CD4-positive, alpha-beta T cell (primary cell): ENCODE measurements at places on chromosomes 5 and 9.
A peak's percentile ranks its signal among the peaks of the same experiment; 100 is the strongest.

- no peak for DNase-seq
These were observed 68.8 kb upstream of the LRRC70 start for GRCh38 chr5:62509806-62510205.

- DNase-seq: no peak
These were observed 515.9 kb upstream of the PAPPA start for GRCh38 chr9:115637661-115638060.

GRCh38 chr5:141135030-141135717 lies at the start of gene PCDHB5:
PCDHB5 (plus strand) TSS chr5:141135206; CDS start chr5:141135435, 229 bp downstream.
- no peak for DNase-seq

GRCh38 chr5:109034306-109034705 lies 286.6 kb downstream of the FER start:
- no peak for DNase-seq

DNA sequence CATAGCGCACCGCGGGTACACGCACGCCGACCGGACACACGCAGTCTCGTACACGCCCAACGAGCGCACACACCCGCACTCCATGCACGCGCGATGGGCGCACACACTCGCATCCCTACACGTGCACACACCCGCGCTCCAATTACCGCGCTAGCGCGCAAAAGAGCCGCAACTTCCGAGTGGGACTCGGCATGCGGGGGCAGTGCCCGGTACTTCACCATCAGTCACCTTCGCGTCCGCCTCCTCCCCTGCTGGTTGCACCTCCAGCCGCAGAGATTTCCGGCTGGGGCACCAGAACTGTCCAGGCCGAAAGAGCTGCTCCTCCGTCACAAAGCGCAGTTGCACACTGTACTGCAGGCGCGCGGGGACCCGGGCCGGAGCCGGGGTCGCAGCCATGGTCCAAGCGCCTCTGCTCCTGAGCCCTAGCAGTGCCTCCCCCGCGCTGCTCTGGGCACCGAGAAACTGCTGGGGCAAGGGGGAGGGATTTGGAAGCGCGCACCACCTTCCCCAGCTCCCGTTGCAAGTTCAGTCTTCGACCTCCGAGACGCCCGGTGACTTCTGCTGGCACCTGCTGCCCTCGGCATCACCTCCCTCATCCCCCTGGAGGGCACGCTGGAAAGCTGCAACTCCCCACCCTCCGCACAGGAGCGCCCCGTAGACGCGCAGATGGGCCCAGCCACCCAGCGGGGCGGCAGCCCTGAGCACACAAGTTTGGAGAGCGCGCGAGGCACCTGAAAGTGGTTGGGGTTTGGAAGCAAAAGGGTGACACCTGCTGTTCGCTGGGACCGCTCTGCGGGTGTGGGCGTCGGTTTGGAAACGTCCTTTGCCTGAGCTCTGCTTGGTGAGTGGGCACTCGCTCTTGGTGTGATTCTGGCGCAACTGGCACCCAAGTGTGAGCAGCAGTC lies 337.4 kb upstream of the PUM3 start:
- peak; percentile 1 for DNase-seq

DNA sequence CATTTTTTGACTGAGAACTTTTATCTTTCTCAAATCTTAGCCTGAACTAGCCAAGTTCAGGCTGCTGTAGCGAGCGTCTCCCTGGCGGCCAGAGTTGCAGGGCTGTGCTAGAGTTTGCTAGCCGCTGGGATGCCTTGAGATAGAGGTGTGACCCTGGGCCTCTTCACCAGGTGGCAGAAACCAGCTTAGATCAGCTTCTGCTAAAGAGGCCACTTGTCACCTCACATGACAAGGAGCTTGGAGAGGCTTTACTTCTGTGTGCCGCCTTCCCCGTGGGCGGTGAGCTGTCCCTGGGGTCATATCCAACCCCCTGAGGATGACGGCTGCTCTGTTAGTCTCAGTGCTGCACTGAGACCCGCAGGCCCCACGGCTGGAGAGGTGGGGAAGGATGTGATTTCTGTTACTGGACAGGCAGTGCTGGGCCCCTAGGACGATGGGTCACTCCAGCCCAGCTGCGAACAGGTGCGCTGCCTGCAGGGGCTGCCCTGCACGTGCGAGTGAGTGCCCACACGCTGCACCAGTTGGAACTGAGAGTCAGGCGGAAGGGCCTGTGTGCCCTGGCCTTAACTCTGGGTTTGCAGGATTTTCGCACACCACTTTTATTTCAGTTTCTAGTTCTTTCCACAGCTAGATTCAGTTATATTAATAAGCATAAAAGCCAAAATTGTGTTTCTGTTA lies 63.8 kb downstream of the EHMT1 start:
- no peak for DNase-seq

DNA sequence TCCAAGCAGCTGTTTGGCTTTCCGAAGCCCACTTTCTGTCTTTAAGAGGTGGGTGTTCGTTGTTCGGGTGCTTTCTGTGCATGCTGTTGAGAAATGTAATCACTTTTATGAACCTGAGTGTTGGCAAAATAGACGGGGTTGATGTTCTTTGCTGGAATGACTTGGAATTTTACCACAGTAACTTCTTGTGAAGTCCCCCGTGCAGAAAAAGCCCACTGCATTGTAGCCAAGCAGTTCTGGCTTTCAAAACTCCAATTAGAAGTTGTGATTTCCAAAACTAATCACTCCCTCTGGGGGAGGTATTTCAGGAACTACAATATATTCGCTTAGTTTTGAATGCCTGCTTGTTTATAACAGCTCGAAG lies 111.1 kb downstream of the PAM start:
- no peak for DNase-seq

- DNase-seq: no peak
These were observed 17.7 kb downstream of the STK10 start for GRCh38 chr5:172170251-172170701.

DNA sequence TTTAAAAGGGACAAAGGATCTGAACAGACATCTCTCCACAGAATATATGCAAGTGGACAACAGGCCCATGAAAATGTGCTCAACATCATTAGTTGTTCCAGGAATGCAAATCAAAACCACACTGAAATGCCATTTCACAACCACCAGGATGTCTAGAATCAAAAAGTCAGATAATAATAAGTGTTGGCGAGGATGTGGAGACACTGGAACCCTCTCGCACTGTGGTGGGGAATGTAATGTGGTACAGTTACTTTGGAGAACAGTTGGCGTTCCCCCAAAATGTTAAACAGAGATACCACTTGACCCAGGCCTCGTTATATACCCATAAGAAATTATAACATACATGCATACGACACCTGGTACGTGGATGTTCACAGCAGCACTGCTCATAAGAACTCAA lies 38.6 kb downstream of the SARDH start:
- DNase-seq: no peak

DNA sequence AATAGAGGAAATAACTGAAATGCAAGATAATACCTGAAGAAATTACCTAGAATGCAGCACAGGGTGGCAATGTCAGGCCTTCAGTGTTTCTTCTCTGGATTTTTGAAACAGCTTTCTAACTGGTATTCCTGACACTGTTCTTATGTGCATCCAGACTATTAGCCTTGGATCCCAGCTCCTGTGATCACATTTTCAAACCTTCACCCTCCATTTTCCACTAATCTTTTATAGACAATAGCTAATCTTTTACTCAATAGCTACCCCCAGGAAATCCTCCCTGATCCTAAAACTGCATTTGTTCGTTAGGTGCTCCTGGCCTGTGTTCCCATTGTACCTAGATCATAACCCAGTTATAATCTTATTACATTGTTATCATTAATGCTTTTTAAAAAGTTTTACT lies 101.5 kb upstream of the DHFR start:
- DNase-seq: no peak

DNA sequence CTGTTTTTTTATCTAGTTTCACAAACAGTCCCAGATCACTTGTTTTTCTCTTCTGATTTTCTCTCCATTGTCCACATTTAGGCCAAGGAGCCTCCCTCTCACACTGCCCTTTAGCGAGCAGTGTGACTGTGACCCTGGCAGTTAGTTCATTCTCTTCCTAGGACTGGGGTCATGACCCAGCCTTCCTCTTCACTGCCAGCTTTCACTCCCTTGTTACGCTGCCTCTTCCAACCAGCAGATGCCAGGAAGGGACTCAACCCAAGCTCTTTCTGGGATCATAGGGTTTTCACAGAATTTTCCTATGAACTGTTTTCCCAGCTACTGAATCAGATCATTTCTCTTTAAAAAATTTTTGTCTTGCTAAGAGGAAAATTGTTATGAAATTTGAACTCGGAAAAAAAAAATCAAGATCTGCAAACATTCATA lies 70.9 kb downstream of the LMNB1 start:
- no peak for DNase-seq

DNA sequence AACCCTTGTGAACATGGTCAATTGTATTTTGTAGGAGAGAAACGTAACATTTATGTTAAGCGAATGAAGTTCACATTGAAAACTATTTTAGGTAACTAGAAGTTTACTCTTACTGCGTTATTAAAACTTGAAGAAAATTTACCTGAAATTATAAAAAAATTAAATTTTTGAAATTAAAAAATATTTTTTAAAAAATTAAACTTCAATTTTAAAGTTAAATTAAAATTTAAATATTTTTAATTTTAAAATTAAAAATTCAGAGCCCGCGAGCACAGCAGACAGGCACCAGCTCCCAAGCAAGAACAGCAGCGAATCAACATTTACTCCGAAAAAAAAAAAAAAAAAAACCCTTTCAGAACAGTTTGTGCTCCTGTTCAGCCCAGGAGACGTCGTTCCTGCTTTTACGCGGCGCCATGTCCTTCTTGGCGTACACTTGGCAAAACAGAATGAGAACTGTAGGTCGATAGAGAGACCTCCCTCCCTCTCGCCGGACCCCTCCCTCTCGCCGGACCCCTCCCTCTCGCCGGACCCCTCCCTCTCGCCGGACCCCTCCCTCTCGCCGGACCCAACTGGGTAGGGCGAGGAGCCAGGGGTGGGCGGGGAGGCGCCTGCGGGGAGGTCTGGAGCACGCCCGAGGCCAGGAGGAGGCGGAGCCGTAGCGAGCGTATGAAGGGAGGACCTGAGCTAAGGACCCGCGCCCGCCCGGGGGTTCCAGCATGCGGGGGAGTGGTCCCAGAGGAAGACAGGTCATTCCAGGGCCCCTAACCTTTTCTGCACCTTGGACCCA lies 235.8 kb downstream of the ROR2 start:
- no peak for DNase-seq
